ENCODE measurements at places on chromosomes 3 and 15. TPM values are rescaled to one million over a fixed set of nuclear protein-coding genes. Genes with fewer than 3 reads are reported as not detected.

Gene COL6A5
- 0.05 TPM for polyA plus RNA-seq

Gene EMC7
- 50.0 TPM for polyA plus RNA-seq

Gene GOLGA6L6
- polyA plus RNA-seq, result not detected

Gene STAB1
- 1.1 TPM for polyA plus RNA-seq

Gene FMN1
- 0.71 TPM for polyA plus RNA-seq

Gene CLEC3B
- polyA plus RNA-seq, result not detected

Gene PCOLCE2
- polyA plus RNA-seq, result 17.4 TPM

Data from GM23338 (cell line).